ENCODE measurements at places on chromosomes 16 and 17. TPM values are rescaled to one million over a fixed set of nuclear protein-coding genes. Genes with fewer than 3 reads are reported as not detected.

GRCh38 chr17:69539274-69539673 is 124.8 kb downstream of the MAP2K6 start:
- DNase-seq: no peak

- DNase-seq: no peak
Observed at GRCh38 chr17:39761861-39762496, 24.2 kb downstream of the GRB7 start.

GRCh38 chr17:8522577-8522976 is 86.9 kb downstream of the NDEL1 start:
- DNase-seq: no peak

- no peak for DNase-seq
Observed at GRCh38 chr17:81230043-81230820, 7.5 kb upstream of the CEP131 start.

GRCh38 chr16:23267647-23268046 is 34.5 kb upstream of the SCNN1B start:
- no peak for DNase-seq

- DNase-seq: peak; percentile 79
Observed at GRCh38 chr16:68538880-68539701, at the start of gene ZFP90. ZFP90 (plus strand) TSS chr16:68539291; CDS start chr16:68539793, 502 bp downstream.

GRCh38 chr17:705863-706262 is 8.8 kb downstream of the VPS53 start:
- no peak for DNase-seq

- no peak for DNase-seq
Observed at GRCh38 chr17:79684132-79684985, 46.4 kb upstream of the ENPP7 start.

DNA sequence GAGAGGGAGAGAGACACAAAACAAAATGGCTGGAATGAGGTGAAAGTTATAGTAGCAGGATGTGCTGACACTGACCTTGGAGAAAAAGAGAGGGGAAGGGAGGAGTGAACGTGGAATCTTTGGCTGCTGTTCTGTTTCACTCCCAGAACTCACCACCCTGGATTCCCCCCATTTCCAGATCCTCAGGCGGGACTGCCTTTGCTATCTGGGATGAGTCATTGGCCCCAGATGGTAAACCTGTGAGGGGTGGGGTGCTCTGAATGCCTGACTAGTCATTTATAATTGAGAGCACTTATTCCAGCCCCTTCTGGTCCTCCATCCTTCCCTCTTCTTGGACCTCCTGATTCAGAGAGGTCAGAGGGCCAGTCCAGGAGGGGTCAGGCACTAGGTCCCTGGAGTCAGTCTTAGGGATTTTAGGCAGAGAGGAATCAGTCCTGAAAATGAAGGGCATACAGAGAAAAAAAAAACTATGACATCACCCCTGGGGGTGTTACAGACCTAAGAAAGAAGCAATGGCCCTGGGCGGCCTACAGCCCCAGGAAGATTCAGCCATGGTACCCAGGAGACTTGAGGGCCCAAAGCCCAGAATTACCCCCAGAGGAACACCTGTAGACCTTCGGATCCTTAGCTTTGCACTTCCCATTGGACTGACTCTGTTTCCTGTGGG is 2.2 kb upstream of the ZG16 start:
- DNase-seq: no peak

The KIF2B gene
- total RNA-seq: not detected

The HOXB1 gene
- total RNA-seq: not detected

The TBC1D3H gene
- total RNA-seq: not detected

The GNG13 gene
- not detected for total RNA-seq

The KRTAP2-1 gene
- total RNA-seq: not detected

The ST3GAL2 gene
- 14.4 TPM for total RNA-seq

The TEKT5 gene
- not detected for total RNA-seq

Measured in T-helper 17 cell (primary cell).